Activated T-helper 1 cell treated with anti-CD3 and anti-CD28 coated beads, Interleukin-2, amount 50 U/mL, for 16 hours (primary cell): ENCODE measurements at places on chromosomes 5 and 9.

- no peak for DNase-seq
These were observed 628.2 kb upstream of the KLF4 start for GRCh38 chr9:108117795-108118194.

GRCh38 chr5:72440207-72440638, 67.0 kb downstream of the ZNF366 start:
- no peak for DNase-seq

- DNase-seq: no peak
These were observed 3.9 kb downstream of the FAM13B start for GRCh38 chr5:138028971-138029365.

GRCh38 chr9:33676746-33677505, 118.4 kb upstream of the PRSS3 start:
- DNase-seq: no peak

GRCh38 chr9:132577119-132577518, 5.3 kb upstream of the BARHL1 start:
- DNase-seq: no peak

- DNase-seq: no peak
These were observed 451.1 kb downstream of the TUSC1 start for GRCh38 chr9:25226901-25227686.

DNA sequence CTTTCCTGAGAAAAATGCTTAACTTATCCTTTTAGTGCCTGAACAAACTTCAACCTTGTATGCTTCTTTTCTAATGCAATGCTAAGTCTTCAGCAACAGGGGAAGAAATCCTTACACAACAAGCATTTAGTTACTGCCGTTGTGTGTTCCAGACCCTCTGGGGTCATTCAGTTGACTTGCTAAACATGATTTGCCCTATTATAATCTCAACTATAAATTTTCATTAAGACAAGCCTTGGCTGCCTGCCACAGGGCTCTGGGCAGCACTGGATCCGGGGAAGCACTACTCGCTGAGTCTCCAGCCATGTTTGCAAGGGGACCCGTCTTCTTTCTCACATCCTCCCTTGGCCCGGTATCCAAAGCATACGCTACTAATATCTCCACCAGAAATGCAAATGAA, 58.1 kb downstream of the PTCH1 start:
- no peak for DNase-seq

DNA sequence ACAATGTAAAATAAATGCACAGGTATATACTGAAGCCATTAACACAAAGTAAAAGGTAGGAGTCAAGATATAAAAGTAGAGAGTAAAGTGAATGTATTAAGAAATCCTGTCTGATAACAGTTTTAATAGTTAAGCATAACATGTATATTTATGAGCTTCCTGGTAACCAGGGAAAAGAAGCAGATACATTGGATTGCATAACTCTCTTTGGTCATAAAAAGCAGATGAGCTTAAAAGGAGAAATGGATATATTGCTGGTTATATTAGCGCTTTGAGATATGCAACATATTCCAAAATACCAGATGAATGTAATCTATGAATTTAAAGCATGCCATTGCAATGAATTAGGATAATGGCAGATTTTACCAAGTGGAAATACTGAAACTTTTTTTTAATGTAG, 6.2 kb upstream of the TNFSF8 start:
- DNase-seq: no peak

- no peak for DNase-seq
These were observed 22.2 kb upstream of the RNU6ATAC start for GRCh38 chr9:134186471-134187109.

GRCh38 chr5:134579284-134579771, 53.3 kb downstream of the SAR1B start:
- DNase-seq: no peak

GRCh38 chr5:115785381-115786065, 30.9 kb downstream of the CDO1 start:
- no peak for DNase-seq
